ENCODE measurements at places on chromosomes 12 and 14.

DNA sequence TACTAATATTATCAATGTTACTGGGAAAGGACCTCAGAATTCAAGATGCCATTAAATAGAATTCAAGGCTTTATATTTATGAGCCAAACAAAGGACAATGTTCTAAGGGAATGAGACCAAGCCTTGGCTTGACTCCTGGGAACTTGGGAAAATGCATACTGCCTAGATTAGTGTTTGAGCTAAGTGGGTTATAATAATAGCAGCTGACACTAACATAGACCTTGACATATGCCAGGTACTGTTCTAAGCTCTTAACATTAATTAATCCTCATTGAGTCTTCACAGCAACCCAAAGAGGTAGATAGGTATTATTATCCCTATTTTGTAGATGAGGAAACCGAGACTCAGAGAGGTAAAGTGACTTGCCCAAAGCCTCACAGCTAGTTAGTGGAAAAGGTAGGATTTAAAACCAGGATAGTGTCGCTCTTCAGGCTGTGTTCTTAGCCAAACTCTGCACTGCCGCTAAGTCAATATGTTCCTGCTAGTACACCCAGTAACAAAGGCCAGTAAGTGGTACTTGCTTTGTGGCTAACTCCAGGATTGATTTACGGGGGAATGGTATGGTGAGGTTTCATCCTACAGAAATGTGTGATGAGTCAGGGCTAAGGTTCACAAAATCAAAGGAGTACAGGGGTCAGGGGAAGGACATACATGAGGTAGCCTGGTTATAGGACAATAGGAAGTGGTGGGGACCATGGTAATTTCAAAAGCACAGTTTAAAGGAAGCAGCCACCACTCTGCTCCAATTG lies 35.8 kb upstream of the PRKAB1 start:
- no peak for DNase-seq

DNA sequence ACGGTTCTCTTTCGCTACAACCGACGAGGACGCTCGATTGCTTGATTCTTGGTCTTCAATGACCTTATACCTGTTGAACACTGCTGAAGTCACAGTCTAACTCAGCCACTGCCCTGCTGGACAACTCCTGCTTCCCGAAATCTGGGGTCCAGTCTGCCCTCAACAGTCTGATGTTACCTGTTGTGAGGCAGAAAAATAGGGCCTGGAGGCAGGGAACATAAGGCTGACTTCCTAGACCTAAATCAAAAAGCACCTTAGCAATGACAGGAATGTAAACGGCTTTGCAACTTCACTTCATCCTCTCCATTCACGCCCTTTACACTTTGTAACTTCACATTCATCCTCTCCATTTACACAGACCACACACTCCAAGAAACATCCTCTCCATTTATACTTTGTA lies 597 bp upstream of the GLTP start:
- DNase-seq: no peak

DNA sequence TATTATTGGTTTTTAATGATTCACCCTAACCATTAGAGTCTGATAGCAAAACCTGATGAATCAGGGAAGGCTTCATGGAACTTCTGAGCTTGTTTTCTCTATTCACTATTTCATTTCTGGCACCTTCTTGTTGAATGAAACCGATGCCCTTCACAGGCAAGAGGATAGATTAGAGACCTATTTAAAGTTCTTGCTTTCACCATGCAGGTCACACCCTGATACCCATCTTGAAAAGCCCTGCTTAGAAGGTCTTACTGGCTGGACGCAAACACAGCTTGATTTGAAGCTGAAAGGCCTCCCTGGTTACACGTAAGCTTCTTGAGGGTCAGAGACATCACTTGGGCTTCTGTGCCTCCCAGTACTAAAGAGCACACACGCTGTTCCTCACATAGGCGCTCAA lies 29.2 kb downstream of the TMEM229B start:
- DNase-seq: no peak

GRCh38 chr12:55742719-55743405 lies at the start of gene GDF11:
GDF11 (plus strand) TSS chr12:55743122; CDS start chr12:55743317, 195 bp downstream.
- DNase-seq: peak; percentile 82

- no peak for DNase-seq
Observed at GRCh38 chr12:10406725-10407124, 2.8 kb downstream of the KLRC4 start.

DNA sequence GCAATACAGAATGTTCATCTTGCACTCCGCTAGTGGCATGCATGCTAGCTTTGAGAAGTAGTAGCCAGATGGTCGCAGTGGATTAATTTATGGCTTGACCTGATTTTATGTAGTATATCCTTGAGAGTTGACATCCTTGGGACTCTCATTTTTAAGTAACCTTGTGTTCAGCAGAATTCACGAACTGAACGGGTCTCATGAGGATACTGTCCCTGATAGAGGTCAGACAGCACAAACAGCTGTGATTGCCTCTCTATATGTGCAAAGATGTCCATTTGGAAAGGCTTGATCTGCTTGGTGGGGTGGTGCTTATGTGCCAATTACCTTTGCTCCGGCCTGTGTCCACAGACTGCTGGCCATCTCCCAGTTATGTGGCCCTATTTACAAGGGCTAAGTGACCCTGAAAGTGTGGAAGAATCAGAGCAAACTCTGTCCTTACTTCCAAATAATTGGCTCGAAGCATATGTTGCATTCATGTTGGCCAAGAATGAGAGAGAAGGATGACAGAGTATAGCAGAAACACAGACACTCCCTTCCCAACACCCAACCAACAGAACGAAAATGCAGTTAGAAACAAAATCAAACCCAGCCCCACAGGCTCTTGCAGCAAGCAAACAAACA lies 167.1 kb downstream of the CRADD start:
- no peak for DNase-seq

- peak; percentile 34 for DNase-seq
Observed at GRCh38 chr14:37230551-37231194, 32.9 kb downstream of the MIPOL1 start.

- DNase-seq: no peak
Observed at GRCh38 chr12:62700091-62700880, 233.7 kb downstream of the MON2 start.

DNA sequence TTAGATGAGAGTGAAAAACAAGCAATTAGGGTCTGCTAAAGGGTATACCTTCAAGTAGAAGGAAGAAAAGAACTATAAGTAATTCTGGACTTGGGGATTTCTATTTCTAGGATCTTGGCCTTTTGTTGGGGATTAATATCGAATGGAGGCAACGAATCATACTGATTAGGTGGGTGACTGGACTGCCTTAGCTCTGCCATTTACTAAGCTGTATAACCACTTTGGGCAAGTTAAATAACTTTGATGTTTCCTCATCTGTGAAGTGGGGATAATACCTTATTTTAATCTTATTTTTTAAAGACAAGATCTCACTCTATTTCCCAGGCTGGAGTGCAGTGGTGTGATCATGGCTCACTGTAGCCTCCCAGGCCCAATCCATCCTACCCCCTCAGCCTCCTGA lies 6.6 kb downstream of the IKBIP start:
- no peak for DNase-seq

GRCh38 chr14:68394764-68395143 lies 398.1 kb downstream of the ZFP36L1 start:
- DNase-seq: no peak

GRCh38 chr12:131831635-131832041 lies 3.4 kb downstream of the MMP17 start:
- DNase-seq: no peak

- DNase-seq: no peak
Observed at GRCh38 chr12:5375547-5376295, 56.2 kb upstream of the NTF3 start.

GRCh38 chr14:75204116-75204515 lies 27.7 kb upstream of the TMED10 start:
- no peak for DNase-seq
